T-helper 1 cell (primary cell): ENCODE measurements at places on chromosomes 2 and 18.

DNA sequence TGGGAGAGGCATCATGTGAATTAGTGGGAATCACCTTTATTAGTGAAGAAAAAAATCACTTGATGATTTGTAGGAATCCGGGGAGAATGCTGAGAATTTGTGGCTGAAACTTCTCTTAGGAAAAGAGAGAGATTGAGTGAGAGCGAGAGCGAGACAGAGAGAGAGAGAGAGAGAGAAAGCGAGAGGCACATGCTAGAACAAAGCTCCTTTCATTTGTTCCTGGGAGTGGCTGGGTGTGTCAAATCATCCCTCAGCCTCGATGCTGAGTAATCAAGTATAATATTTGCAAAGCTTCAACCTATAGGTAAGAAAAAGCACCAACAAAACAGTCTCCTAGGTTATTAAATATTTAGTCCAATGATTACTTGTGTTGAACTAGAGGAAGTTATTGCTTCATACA, 4.4 kb upstream of the SERPINB5 start:
- no peak for DNase-seq

DNA sequence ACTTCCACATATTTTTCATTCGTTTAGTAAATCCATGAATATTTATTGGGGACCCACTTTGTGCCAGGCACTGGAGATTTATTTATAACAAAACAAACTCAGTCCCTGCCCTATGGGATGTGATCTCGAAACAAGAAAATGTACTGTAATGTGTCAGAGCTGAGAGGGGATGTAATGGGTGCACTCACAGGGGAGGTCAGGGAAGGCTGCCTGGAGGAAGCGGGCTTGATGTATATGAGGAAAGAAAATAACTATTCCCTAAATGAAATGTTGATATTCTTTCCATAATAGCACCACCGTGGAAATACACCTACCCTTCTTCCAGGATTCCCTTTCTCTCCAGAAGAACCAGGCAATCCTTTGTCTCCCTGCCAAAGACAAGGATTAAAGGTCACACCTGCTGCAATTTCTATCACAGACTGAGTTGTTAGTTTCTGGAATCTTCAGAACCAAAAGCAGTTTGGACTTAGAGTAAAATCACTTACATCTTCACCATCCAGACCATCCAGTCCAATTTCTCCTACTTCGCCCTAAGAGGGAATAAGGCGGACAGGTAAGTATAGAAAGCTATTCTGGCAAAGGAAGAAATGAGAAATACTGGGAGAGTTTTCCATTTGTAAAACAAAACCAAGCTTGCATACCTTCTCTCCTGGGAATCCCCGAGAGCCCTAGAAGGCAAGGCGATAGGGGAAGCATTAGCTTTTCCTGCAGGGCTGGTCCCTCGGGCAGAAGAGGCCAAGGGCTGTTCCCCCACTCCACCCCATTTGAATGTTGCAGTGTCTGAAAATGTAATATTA, 55.0 kb downstream of the COL6A3 start:
- DNase-seq: no peak

GRCh38 chr2:156437272-156437930, 1.2 kb downstream of the GPD2 start:
- no peak for DNase-seq

- DNase-seq: no peak
Observed at GRCh38 chr2:26172189-26172870, 558 bp upstream of the GAREM2 start.

GRCh38 chr2:224206816-224207215, 167.7 kb upstream of the SERPINE2 start:
- DNase-seq: no peak

- DNase-seq: no peak
Observed at GRCh38 chr2:224354632-224355211, 47.2 kb downstream of the FAM124B start.

- no peak for DNase-seq
Observed at GRCh38 chr2:157933160-157933920, 57.2 kb upstream of the ACVR1 start.
